Esophagus muscularis mucosa (tissue), 4 donors: ENCODE measurements at places on chromosomes 13 and 19. TPM values are rescaled to one million over a fixed set of nuclear protein-coding genes. Genes with fewer than 3 reads are reported as not detected.

The KLK4 gene
- total RNA-seq, result not detected

The FAM83E gene
- 0.32 TPM for total RNA-seq

The LRRC63 gene
- not detected for total RNA-seq

The SIGLEC12 gene
- not detected for total RNA-seq

The CGB3 gene
- not detected for total RNA-seq

The RGS9BP gene
- 5.5 TPM for total RNA-seq

The KLK2 gene
- total RNA-seq, result not detected

The THSD8 gene
- total RNA-seq, result 0.65 TPM

The IL4I1 gene
- 0.34 TPM for total RNA-seq

The PODNL1 gene
- total RNA-seq, result not detected

The TNNI3 gene
- not detected for total RNA-seq

The GPR18 gene
- not detected for total RNA-seq

The WDR87 gene
- not detected for total RNA-seq

The CAMSAP3 gene
- total RNA-seq, result 0.42 TPM

The RXFP2 gene
- not detected for total RNA-seq

The CLEC17A gene
- not detected for total RNA-seq

The CFD gene
- total RNA-seq, result 616 TPM

The CYP2F1 gene
- not detected for total RNA-seq

The ZNF442 gene
- 3.9 TPM for total RNA-seq

The OLFM2 gene
- total RNA-seq, result 12.5 TPM

The MEF2B gene
- not detected for total RNA-seq

The GTF3A gene
- 131 TPM for total RNA-seq

The BEST2 gene
- total RNA-seq, result not detected

The WASF3 gene
- total RNA-seq, result 18.2 TPM
